ENCODE measurements at places on chromosomes 4 and X.

DNA sequence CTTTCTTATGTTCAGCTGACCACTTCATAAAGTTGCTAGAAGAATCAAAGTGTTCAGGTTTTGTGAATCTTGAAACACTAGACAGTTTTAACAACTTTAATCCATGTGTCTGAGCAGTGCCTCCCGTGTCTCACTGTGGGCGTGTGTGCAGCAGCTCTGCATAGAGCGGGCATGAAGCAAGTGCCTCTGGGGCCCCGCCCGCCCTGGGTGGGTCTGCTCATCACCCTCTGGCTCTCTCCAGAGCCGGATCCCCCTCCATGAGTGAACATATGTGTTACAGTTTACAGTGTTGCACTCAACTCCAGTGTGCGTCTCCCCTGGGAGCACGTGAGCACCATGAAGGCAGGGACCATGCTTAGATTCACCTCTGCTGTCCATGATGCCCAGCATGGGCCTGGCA is 37.6 kb upstream of the CRMP1 start:
- DNase-seq: no peak

- DNase-seq: no peak
These were observed 955.5 kb upstream of the PRKX start for GRCh38 chrX:4668802-4669536.

GRCh38 chrX:39242187-39242586 is 440.9 kb downstream of the MID1IP1 start:
- peak; percentile 8 for DNase-seq

GRCh38 chr4:7761720-7762119 is 177.9 kb downstream of the AFAP1 start:
- peak; percentile 46 for DNase-seq

DNA sequence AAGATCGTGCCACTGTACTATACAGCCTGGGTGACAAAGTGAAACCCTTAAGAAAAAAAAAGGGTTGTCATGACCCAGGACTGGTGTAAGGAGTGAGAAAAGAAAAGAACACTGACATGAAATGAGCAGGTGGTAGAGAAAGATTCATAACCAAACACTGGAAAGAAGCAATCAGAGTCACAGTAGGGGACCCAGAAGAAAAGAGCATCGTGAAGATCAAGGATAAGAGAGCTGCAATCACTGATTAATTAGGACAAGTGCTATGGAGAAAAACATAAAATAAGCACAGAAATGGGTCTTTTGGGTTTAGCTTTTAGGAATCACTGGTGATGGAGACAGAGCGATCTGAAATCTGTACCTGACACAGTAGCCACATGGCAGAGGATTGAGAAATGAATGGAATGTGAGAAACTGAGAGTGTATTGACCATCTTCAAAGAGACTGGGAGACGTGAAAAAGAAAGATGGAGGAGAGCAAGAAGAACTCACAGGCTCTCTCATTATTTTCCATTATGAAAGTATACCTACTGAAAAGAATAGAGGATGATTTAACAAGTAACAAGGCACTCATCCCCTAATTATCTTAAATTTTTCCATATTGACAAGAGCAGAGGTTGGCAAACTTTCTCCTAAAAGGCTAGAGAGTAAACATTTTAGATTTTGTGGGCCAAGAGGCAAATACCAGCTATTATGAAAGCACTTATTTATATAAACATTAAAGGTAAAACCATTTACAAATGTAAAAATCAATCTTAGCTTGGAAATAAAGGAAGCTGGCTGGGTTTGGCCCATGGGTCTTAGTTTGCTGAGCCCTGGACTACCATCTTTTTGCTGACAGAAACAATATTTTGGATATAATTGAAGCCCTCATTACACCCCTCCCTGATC is 7.3 kb downstream of the TMEM154 start:
- no peak for DNase-seq

DNA sequence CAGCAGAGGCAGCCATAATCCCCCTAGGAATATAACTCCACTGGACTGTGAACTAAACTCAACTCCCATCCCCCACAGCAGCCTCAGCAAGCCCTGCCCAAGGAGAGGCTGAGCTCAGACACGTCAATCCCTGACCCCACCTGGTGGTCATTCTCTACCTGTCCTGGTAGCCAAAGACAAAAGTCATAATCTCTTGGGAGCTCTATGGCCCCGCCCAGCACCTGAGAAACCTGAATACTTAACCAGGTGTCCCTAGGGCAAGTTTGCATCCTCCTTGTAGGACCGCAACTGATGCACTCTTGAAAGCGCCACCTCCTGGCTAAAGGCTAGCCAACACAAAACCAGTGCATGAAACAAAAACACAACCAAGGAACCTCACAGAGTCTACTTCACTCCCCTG is 18.4 kb downstream of the CT47B1 start:
- no peak for DNase-seq

DNA sequence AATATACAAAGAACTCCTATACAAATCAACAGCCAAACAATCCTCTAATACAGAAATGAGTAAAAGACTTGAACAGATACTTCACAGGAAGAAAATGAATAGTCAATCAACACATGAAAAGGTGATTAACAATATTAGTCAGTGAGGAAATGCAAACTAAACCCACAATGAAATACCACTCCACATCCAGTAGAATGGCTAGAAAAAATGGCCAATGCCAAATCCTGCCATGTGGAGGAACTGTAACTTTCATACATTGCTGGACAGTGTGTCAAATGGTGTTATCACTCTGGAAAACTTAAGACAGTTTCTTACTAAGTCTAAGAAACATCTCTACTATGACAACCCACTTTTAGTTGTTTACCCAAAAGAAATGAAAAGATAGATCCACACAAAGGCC is 59.5 kb downstream of the NSG1 start:
- no peak for DNase-seq

- no peak for DNase-seq
These were observed 697.8 kb upstream of the HS3ST1 start for GRCh38 chr4:12126474-12126873.

GRCh38 chrX:65635822-65636221 is 31.6 kb upstream of the MSN start:
- no peak for DNase-seq

GRCh38 chrX:151899622-151900021 is 13.1 kb upstream of the MAGEA4 start:
- peak; percentile 38 for DNase-seq

GRCh38 chr4:168646001-168646768 is 149.3 kb downstream of the PALLD start:
- DNase-seq: no peak

DNA sequence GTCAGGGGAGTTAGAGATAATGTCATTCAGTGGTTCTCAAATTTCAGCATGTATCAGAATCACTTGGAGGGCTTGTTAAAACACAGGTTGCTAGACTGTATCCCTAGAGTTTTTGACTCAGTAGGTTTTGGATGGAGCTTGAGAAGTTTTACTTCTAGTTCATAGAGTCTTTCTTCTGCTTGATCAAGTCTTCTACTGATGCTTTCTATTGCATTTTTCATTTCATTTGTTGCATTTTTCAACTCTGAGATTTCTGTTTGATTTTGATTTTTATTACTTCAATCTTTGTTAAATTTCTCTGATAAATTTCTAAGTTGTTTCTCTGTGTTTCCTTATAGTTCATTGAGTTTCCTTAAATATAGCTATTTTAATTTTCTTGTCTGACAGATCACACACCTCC is 361.4 kb downstream of the RAPGEF2 start:
- DNase-seq: no peak

DNA sequence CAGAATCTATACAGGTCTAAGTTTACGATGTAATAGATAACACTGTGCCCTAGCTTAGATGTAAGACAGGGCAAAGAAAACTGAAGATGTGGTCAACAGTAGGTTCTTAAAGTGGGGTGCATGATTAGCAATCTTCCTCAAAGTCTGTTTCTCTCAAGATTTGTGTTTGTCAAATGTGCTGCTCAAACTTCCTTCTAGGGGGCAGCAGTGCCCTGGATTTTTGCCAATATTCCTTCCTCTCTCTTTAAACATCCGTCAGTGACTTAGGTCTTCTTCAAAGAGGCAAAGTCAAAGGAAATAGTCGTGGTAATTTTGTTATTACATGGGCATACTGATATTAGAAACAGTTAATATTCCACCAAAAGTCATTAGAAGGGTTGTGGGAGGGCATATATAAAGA is 4.2 kb upstream of the PDHA2 start:
- peak; percentile 8 for DNase-seq

- DNase-seq: no peak
These were observed 117.3 kb downstream of the FAM13A start for GRCh38 chr4:88939697-88940096.

GRCh38 chr4:109215506-109215905 is 87.0 kb downstream of the COL25A1 start:
- no peak for DNase-seq

- no peak for DNase-seq
These were observed 1496.4 kb downstream of the RPA4 start for GRCh38 chrX:98380106-98380505.

GRCh38 chr4:81898862-81899504 is 427.3 kb upstream of the RASGEF1B start:
- DNase-seq: no peak

GRCh38 chrX:39874202-39874816 is 223.4 kb downstream of the BCOR start:
- no peak for DNase-seq

GRCh38 chr4:1152290-1152689 is 20.1 kb downstream of the SPON2 start:
- no peak for DNase-seq

DNA sequence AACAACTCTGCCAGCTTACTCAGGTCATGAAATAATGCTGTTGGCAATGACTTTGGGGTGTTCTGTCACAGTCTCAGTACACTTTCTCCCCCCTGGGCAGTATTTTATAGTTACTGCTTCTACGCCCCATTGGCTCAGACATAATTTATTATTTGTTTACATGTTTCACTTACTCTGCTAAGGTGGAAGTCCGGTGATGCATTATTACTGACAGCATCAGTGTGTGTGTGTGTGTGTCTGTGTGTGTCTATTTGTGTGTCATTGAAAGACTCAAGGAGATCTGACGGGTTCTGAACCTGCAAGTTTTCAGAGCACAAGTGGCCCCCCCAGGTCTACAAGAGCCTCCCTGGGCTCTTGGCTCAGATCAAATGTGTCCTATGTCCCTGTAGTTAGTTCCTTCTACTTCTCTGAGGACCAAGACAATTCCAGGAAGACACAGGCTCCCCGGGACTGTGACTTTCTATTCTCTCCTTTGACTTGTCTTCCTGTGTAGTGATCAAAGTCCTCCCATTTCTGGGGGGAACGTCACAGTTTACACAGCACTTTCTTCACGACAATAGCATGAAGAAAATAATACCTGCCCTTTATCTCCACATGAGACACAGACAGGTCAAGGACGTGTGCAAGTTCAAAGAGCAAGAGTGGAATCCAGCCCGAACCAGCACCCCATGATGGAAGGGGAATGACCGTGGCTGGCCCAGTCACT is 283.7 kb upstream of the GATB start:
- no peak for DNase-seq

DNA sequence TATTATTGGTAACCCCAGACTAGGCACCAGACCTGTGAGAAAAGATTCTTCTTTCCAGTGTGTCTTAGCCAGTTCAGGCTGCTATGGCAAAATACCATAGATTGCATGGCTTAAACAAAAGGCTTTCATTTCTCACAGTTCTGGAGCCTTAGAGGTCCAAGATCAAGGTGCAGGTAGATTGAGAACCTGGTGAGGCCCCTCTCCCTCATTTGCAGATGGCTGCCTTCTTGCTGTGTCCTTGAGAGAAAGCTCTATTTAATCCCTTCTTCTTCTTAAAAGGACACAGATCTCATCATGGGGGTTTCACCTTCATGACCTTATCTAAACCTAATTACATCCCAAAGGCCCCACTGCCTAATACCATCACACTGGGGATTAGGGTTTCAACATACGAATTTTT is 3.5 kb upstream of the PDLIM3 start:
- DNase-seq: no peak

DNA sequence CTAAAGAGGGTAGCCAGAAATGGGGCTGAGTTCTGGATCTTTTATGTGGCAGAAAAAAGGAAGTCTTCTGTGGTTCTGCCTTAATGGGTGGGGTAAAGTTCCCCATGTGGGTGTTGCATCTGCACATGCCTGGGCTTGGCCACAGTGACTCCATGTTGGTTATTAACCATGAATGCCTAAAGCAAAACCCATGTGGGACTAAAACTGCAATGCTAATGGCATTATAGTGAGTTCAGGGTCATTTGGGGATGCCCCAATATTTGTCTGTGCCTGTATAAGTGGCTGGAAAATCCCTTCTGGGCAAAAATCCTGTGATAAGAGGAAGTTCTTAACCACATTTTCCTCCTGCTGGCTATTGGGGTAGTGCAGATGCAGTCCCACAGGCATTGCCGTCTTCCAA is 857.4 kb downstream of the FAT4 start:
- DNase-seq: no peak

DNA sequence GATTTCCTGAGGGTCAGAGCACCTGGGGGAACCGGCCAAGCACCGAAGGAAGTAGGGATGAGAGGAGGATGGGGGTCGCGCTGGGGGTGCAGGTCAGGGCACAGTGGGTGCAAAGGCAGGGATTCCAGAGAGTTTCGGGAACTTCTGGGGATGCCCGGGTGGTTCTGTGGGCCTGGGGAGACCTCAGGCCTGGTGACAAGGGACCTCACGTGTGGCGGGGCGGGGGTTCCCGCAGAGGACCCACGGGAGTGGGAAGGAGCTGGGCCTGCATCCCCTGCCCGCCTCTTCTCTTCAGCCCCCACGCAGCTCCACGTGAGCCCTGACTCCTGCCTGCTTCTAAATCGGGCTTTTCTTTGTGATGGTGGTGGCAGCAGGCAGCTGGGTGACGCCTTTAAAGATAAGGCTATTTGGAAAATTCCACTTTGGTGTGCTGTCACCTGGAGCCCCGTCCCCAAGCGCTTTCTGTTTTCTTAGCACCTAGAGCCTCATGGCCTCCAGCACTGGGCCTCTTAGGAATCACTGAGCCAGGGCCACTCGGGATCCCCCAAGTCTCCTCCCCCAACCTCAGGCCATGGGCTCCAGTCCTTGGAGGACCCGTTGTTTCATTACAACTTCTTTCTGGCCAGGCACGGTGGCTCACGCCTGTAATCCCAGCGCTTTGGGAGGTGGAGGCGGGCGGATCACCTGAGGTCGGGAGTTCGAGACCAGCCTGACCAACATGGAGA is 7.1 kb upstream of the TBC1D14 start:
- no peak for DNase-seq

- DNase-seq: no peak
These were observed 27.3 kb upstream of the CT83 start for GRCh38 chrX:116490104-116490503.

- DNase-seq: no peak
These were observed 79.3 kb downstream of the FRAS1 start for GRCh38 chr4:78136109-78137081.

DNA sequence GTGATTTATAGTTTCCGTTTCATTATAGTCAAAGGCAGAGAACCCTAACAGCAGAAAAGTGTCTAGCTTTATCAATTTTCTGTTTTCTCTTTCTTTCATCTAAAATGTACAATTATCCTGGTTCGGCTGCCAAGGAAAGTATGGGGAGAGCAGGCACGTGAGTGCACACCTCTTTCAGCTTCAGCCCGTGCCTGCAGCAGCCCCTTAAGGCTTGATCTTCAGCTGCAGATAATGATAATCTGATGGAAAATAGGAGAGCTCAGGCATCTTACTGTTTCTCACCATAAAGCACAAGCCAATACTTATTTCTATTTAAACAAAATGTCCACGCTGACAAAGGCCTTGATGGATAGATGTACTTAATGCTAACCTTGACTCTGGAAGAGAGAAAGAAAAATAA is 334.4 kb downstream of the UNC5C start:
- no peak for DNase-seq
